ENCODE measurements at places on chromosomes 3 and 15.

DNA sequence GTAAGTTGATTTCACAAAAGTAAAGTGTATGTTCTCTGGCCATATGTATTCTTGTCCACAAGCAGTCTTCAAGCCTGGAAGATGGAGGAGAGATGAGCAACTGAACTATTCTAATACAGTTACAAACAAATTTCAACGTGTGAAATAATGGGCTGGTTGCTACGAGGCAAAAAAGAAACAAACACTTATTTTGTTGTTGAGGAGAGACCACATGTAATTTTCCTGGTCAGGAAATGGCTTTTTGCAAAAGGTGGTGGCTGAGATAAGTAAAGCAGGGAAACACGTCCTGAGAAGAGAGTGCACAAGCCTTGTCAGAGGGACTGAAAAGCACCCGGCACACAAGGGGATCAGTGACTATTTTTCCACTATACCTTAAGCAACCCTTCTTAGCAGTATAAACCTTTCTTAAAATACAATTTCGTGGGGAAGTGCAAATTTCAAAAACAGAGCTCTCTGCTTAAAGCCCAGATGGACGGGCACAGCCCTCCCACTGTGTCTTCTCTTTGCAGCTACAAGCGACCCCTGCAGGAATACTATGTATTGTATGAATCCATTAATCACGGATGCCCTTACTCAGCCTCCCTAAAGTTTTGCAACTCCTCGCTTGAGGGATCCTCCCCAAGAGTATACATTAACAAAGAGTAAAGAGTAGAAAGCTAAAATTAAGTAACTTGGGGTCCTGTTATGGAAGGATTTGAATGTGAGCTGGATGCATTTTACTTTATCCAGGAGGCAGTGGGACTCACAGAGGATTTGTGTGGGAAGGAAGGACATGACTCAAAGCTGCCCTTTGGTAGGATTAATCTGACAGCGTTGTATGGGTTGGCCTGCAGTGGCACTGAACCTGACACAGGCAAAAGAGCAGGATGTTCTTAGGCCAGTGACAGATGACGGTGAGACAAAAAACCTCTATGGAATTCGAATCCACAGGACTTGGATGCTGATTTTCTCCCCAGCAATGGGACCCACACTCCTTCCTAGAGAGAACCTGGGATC, 253.7 kb downstream of the IL5RA start:
- no peak for DNase-seq

GRCh38 chr15:76062286-76062685, 2.5 kb downstream of the TMEM266 start:
- DNase-seq = no peak

GRCh38 chr15:45242289-45242688, 9.7 kb upstream of the SLC28A2 start:
- no peak for DNase-seq

GRCh38 chr15:52567871-52568600, 794 bp downstream of the ARPP19 start:
- DNase-seq = no peak

DNA sequence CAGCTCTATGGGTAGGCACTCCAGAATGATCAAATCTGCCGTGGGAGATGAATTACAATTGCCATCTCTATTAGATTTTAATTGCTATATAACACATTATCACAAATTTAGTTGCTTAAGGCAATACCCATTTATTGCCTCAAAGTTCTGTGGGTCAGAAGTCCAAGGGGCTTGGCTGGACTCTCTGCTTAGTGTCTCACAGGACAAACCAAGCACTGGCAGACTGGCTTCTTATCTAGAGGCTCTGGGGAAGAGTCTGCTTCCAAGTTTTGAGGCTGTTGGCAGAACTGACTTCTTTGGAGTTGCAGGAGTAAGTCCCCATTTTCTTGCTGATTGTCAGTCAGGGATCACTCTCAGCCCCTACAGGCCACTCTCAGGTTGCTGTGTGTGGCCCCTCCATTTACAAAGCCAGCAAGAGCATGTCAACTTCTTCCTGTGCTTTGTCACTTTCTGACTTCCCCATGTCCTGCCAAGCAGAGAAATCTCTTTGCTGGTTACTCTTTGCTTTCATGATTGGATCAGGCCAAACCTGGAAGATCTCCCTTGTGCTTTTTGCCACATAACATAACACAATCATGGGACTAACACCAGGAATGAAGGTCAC, 93.5 kb upstream of the PRICKLE2 start:
- no peak for DNase-seq

GRCh38 chr15:88331291-88331690, 74.8 kb upstream of the NTRK3 start:
- DNase-seq = no peak

- DNase-seq = no peak
Observed at GRCh38 chr3:148631124-148631903, 66.4 kb upstream of the AGTR1 start.

- DNase-seq = peak; percentile 26
Observed at GRCh38 chr15:99343881-99344551, 92.7 kb downstream of the LRRC28 start.

Measured in stimulated activated CD8-positive, alpha-beta memory T cell treated with anti-CD3 and anti-CD28 coated beads, Interleukin-7, amount 100 ng/mL, for 1 hour (primary cell).